Stimulated activated CD4-positive, alpha-beta T cell treated with anti-CD3 and anti-CD28 coated beads, TNF-alpha, amount 100 ng/mL, for 48 hours (primary cell): ENCODE measurements at places on chromosomes 16 and 17.

- no peak for DNase-seq
Observed at GRCh38 chr16:85129876-85130704, 17.8 kb upstream of the CIBAR2 start.

GRCh38 chr17:73338050-73338521 lies 26.3 kb upstream of the CDC42EP4 start:
- DNase-seq = no peak

DNA sequence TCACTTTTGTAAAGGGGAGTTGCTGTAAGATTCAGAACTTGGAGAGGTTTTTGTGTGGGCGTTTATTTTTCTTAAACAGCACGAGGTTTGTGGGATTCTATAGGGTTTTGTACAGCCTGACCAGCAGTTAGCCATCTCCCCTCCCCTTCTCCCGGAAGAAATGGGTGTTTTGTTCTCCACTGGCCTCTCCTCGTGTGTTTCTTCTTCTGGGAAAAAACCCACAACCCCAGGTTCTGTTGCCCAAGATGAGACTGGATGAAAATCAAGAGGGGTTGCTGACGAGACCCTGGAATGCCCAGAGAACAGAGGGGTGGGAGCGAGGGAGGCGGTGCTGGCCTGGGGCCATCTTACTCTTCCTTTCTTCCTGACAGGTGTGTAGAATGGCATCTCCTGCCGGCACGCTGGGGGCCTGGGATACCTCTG lies 186.1 kb downstream of the MSI2 start:
- no peak for DNase-seq

DNA sequence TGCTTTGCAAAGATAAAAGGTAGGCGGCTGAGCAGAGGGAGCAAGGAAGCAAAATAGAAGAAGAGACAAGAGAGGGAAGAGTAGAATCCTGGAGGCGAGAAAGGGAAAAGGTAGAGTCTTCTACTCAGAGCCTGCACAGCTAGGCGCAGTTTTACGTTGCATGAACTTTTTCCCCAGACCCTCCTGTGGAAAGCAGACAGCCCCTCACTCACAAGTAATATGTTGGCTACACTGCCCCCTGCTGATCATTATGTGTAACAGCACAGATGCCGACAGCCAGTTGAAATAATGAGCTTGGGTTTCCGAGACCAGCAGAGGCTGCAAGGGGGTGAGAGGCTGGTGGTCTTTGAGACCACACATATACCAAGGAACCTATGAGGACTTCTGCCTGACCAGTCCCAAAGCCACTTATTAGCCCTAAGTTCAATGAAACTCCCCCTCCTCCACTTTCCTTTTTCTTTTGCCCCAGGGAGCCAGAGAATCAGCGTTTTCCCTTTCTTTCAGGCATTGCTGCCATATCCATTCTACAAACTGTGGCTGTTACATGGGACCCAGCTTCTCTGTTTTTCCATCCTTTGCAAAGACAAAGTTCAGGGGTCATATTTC lies 22.5 kb upstream of the CMTR2 start:
- no peak for DNase-seq

GRCh38 chr17:8441690-8442089 lies 6.0 kb downstream of the NDEL1 start:
- no peak for DNase-seq

- no peak for DNase-seq
Observed at GRCh38 chr17:418421-418751, 65.8 kb upstream of the RPH3AL start.

GRCh38 chr16:79687249-79688130 lies 87.0 kb upstream of the MAF start:
- DNase-seq = no peak

DNA sequence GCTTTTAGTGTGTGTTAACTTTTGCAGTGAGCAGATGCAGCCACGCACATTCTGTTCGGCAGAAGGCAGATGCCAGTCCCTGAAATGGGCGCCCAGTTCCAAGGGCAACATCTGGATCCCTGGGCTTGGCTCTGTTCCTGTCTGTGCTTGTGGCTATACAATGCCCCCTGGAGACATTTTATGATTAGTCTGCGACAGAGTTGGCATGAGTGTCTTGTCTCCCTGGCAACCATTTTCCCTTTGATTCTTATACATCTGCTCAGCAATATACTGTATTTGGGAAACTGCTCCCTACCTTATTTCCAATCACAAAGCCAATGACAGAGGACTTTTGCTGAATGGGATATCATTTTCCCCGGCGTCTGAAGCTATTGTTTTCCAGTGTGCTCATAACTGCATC lies 1629.5 kb upstream of the GOT2 start:
- DNase-seq = no peak

DNA sequence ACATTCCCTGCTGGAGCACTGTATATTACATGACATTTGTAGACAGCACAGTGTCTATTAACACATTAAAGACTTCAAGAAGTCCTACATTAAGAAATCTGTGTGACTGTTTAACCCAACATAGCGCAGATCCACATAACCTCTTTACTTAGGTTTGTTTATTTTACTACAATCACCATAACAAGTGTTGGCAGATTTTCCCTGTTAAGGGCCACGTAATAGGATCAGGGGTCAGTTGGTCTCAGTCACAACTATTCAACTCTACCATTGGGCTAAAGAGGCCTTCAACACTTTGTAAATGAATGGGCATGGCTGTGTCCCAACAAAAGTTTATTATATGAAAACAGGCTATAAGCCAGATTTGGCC lies 51.3 kb upstream of the ADORA2B start:
- DNase-seq = no peak

GRCh38 chr17:9115214-9116191 lies 94.2 kb downstream of the NTN1 start:
- DNase-seq = peak; percentile 42

DNA sequence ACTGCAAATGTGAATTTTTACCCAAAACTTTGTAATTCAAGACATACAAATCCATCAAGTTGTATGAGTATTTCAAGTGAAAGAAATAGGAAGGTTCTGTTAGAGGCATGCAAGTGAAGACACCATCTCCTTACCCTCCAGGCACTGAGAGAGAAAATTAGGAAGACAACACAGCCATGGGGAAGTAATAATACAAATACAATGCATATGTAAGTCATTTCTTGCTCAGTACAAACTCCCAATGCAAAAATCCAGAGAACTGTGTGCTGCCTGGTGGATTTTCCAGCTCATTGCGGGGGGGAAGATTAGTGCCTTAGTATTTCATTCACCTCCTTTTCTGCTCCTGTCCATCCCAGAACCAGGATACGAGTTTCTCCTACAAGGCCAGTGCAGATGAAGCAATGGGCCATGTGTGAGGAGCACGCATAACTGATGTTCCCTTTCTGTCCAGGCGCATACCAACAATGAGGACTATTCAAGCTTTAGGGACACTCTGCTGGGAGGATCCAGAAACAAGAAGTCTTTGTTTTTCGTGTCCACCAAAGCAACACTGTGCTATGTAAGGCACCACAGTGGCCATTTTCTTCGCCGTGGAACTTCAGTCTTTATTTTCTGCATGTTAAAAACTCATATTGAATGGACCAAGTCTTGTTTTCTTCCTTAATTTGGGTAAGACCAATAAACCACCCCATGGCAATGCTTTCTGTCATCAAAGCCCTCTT lies 143.7 kb upstream of the RCVRN start:
- DNase-seq = no peak

- no peak for DNase-seq
Observed at GRCh38 chr17:17833658-17834357, 3.0 kb downstream of the SREBF1 start.

GRCh38 chr17:50866950-50867362 lies 802 bp upstream of the TOB1 start:
- DNase-seq = peak; percentile 55

- DNase-seq = no peak
Observed at GRCh38 chr16:15035163-15035729, 20.6 kb downstream of the NTAN1 start.

- DNase-seq = no peak
Observed at GRCh38 chr17:33989361-33990148, 265.5 kb upstream of the CCL2 start.

GRCh38 chr17:17994271-17995069 lies 21.8 kb downstream of the DRC3 start:
- DNase-seq = no peak

- no peak for DNase-seq
Observed at GRCh38 chr17:44785921-44786320, 27.1 kb downstream of the ADAM11 start.

DNA sequence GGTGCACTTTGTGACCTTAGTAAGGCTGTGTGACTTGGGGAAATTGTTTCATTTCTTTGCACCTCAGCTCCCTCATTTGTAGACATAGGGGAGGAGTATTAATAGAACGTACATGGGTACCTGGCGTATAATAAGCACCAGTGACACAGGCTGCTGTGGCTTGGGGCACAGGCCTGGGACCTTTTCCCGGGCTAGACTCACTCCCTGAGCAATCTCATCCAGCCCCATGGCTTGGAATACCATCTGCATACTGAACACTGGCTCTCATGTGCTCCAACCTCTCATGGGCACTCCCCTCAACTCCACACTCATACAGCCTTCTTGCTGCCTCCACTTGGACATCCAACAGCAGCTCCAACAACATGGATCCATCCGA lies 41.0 kb upstream of the MRPS23 start:
- DNase-seq = no peak

- DNase-seq = no peak
Observed at GRCh38 chr16:4293181-4293716, 20.4 kb upstream of the TFAP4 start.

DNA sequence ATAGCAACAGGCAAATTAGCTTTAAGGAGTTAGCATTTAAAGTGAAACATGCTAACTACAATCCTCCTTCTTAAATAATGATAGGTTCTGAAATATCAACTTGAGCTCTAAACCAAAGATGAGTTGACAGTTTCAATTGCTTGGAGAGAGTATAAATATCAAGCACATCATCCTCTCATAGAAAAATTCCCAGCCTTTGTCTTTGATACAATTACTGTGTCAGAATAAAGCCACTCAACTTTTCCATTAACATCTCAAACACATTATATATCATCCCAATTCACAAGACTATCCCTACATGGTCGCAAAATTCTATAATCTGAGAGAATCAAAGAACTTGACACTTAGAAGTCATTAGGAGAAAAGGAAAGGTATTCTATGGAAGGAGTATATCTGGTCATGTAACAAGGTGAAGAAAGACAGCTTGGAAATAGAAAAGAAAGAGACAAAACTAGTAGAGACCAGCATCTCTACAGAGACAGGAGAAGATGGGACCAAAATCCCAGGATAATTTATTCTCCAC lies 189.8 kb downstream of the CEP112 start:
- DNase-seq = no peak

- DNase-seq = no peak
Observed at GRCh38 chr17:45257115-45257514, 4.8 kb downstream of the SPATA32 start.

- no peak for DNase-seq
Observed at GRCh38 chr16:59180083-59180476, 446.0 kb upstream of the GOT2 start.

GRCh38 chr17:7137171-7137943 lies 22.7 kb upstream of the ASGR2 start:
- no peak for DNase-seq

GRCh38 chr16:31367853-31368252 lies 12.9 kb downstream of the ITGAX start:
- DNase-seq = no peak

GRCh38 chr16:86205521-86206245 lies 304.6 kb upstream of the FOXF1 start:
- DNase-seq = no peak

GRCh38 chr17:28511858-28512461 lies 5.8 kb downstream of the FOXN1 start:
- no peak for DNase-seq

DNA sequence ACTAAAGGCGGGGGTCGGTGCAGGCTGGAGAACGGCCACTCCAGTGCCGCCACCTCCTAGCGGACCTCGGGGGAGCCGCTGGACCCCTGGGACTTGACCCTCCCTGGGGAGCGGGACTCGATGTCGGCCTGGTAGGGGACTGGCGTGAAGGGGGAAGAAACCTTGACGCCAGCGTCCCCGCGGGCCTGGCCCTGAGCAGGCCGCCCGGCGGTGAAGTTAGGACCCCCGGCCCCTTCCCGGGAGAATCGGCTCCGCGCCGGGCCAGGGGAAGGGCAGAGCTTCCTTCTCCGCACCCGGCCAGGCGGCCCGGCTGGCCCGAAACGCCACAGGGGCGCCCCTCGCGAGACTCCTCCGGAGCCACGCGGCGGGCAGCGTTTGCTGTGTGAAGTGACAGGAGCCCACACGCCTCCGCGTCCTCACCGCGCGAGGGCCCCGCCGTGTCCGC lies 389 bp downstream of the DUS1L start:
- no peak for DNase-seq

GRCh38 chr16:56318827-56319140 lies 106.6 kb downstream of the AMFR start:
- DNase-seq = no peak

- DNase-seq = no peak
Observed at GRCh38 chr17:64679710-64680216, 17.7 kb upstream of the SMURF2 start.

- DNase-seq = no peak
Observed at GRCh38 chr17:75531721-75532072, 6.2 kb downstream of the LLGL2 start.
